Fibroblast of villous mesenchyme (primary cell): ENCODE measurements at places on chromosomes 4 and X.

GRCh38 chr4:38818441-38818976 lies 13.9 kb upstream of the TLR1 start:
- DNase-seq, result no peak

DNA sequence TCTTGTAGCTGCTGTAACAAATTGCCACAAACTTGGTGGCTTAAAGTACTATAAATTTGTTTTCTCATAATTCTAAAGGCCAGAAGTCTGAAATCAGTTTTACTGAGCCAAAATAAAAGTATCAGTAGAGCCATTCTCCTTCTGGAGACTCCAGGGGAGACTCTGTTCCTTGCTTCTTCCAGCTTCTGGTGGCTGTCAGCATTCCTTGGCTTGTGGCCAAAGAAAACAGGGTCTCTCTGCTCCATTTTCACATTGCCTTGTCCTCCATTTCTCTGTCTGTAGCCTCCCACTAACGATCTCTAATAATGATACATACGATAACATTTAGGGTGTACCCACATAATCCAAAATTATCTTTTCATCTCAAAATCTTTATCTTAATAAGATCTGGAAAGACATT lies 200.4 kb downstream of the MAB21L2 start:
- peak; percentile 22 for DNase-seq

DNA sequence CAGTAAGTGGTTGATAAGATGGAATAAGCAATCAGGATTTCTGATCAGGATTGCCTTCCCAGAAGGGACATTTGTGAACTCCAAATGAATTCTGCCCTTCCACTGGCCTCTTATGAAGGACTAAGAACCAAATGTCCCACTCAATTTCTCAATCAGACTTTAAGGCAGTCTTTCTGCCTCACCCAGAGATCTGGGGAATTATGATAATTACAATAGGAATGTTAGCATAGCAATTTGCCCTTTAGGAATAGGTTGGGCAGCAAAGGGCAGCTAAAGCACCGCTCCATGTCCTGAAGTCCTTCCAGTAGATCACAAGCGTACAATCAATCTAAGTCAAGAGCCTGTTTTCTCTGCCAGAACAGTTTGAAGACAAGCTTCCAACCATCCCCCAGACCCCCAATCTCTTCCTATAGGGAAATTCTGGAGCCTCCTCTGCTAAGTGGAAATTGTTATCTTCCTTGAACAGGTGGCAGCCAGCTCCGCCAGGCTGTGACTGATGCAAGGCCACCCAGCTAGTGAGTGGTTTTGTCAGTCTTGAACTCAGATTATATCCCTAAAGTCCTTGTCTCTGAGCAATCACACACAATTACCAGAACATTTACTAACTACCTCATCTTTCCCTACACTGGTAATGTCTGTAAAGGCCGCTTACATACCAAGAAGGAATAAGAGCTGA lies 18.6 kb downstream of the NKX3-2 start:
- DNase-seq, result no peak

- DNase-seq, result no peak
Measured at GRCh38 chr4:100130491-100130890, 59.8 kb downstream of the DDIT4L start.

DNA sequence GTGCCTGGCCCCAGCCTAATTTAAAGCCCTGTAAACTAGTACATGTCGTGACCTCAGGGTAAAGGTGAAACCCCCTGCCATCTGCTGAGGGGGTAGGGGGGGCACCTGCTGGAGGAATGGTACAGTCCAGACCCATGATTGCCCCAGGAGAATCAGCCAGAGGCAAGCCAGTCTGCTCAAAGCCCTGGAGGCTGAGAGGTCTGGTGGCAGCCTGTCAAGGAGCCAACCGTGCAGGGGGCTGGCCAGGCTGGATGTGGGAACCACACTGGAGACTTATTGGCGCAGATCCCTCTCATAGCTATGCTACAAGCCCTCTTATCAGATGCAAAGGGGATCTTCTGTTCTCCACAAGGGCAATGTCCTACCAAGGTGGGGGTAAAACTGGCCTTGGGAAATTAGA lies 31.4 kb upstream of the PJA1 start:
- DNase-seq, result no peak

DNA sequence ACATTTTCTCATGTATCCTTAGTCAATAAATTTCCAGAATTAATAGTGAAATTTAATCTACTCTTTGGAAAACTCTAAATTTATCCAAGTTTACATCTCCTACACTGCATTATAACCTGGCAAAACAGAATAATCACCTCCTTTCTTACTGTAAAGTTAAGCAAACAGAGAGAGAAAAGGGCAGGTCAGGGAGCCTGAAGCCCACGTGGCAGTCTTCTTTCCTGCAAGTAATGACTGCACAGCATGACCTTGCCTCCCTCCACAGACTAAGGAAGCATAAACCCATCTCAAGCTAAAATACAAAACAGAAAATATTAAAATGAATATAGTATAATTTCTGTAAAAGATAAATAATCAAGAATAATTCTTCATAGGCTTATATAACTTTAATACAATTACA lies 1153.0 kb downstream of the C4orf33 start:
- no peak for DNase-seq

DNA sequence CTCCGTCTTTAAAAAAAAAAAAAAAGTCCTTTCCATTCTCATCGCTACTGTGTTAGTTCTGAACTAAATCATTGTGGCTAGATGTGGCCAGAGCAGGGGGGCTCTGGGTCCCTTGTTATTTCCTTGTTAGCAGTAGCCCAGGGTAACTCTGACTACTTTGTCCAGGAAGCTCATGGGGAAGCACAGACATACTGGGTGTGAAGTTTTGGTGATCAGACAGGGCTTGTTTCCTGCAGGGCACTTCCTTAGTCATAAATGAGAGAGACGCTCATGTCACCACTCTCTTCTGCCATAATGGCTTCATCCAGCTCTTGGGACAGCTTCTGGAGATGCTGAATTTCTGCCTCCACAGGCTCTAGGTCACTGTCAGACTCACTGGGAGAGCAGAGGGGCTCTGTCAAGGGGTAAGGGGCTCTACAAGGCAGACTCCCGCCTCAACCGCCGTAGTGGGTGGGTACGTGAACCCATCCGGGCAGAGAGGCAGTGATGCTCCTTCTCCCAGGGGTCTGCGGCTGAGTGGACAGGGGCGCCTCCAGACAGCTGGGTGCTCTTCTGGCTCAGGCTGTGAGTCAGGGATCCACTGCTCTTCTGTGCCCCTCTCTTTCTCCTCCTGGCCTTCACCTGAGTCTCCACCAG lies 12.9 kb downstream of the STIM2 start:
- DNase-seq, result no peak

GRCh38 chr4:13483136-13483767 lies 888 bp downstream of the RAB28 start:
- no peak for DNase-seq

DNA sequence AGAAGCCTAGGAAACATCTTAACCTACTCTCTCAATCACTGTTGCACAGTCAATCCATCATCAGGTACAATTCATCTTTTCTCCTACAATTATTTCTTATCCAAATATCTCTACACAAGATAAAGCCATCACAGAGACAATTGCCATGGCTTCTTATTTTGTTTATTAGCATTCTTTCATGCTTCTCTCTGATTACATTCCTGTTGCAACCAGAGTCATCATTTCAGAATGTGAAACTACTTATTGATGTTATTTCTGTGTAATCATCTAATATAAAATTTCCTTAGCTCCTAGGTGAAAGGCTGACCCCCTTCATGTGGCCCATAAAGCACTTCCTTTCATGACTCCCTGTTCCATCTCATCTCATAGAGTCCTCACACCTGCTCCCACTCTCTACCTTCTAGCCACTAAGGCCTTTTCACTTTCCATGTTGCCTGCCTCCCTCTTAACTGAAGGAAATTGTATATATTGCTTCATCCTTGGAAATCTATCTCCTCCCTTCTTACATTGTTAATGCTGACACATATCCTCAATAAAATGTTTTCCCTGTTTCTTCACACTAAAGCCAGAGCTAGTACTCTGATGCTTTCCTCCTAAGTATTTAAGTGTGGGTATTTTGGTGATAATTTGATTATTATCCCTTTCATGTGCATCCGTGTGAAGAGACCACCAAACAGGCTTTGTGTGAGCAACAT lies 829.9 kb downstream of the FAT4 start:
- peak; percentile 31 for DNase-seq

GRCh38 chr4:1991596-1992434 lies 17.0 kb downstream of the NELFA start:
- no peak for DNase-seq

- no peak for DNase-seq
Measured at GRCh38 chr4:1723131-1723801, 1.9 kb downstream of the TACC3 start.

- no peak for DNase-seq
Measured at GRCh38 chr4:101264512-101264911, 82.8 kb downstream of the PPP3CA start.
